ENCODE measurements at places on chromosomes 1 and 21. TPM values are rescaled to one million over a fixed set of nuclear protein-coding genes. Genes with fewer than 3 reads are reported as not detected.
A peak's percentile ranks its signal among the peaks of the same experiment; 100 is the strongest.

GRCh38 chr1:98126740-98127139, 205.9 kb upstream of the DPYD start:
- DNase-seq = no peak

DNA sequence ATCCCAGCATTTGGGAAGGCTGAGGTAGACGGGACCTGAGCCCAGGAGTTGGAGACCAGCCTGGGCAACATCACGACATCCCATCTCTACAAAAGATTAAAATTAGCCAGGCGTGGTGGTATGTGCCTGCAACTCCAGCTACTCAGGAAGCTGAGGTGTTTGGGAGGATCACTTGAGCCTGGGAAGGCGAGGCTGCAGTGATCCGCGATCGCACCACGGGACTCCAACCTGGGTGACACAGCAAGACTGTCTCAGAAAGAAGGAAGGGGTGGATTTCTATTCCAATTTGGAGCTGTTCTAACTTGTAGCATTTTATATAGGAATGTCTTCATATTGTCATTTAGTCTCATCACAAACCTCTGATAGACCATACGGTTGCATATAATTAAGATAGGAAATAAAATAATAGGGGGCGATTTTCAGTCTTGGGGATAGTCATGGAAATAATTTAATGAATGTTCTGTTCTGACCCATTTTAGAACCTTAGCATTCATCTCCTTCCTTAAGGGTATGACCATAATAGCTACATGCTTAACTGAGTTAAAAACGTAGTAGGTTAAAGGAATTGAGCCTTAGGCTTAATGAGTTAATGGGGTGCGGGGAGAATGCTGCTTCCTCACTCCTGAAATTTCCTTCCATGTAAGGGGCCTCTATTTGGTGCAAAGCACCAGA, 93.1 kb downstream of the ADCY10 start:
- DNase-seq = no peak

GRCh38 chr21:44089001-44089911, 17.9 kb upstream of the PWP2 start:
- peak; percentile 30 for DNase-seq

GRCh38 chr1:223853748-223854147, 8.0 kb upstream of the TP53BP2 start:
- DNase-seq = no peak

DNA sequence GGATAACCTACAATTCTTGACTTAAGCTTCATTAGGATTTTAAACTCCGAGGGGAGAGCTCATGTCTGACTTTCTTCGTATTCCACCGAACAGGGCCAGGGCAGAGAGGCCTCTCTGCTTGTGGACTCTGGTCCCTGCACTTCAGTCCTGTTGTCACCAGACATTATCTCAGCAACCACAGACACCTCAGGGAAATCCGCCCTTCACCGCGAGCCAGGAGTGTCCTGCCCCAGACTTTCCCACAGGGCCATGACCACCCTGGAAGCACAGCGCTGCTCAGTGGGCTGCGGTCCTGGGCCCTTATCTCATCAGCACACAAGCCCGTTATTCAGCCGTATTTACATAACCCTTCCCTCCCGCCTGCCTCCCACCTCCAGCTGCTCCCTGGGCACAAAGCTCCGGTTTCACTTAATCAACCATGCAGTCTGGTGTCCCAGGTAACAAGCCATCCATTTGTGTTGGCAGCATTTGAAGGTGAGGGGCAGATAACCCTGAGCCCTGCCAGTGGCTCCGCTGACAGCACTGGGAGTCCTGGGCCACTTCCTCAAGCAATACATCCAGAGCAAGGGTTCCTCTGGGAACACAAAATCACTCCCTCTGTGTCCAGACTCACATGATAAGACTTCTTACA, 122.8 kb upstream of the RAB4A start:
- no peak for DNase-seq

GRCh38 chr1:181087400-181087901, 1.0 kb upstream of the IER5 start:
- no peak for DNase-seq

GRCh38 chr1:222028116-222028515, 286.2 kb upstream of the DUSP10 start:
- DNase-seq = no peak

- no peak for DNase-seq
These were observed 136.5 kb downstream of the FGGY start for GRCh38 chr1:59433440-59433813.

DNA sequence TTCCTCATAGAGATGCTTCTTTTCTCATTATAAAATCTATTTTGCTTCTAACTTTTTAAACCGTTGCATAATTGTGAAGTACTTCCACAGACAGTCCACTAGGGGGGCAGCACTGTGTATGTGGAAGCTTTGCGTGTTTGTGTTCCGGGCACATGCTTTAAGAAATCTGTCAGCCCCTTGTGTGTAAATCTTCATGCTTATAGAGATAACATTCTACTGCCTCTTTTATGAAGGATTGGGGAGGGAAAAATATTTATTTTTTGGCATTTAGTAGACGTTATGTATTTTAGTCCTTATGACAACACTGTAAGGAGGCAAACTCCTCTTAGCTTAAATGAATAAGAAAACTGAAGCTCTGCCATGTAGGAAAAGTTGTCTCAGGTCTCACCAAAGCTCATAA, 157.3 kb upstream of the PTGFR start:
- DNase-seq = no peak

- no peak for DNase-seq
These were observed 78.7 kb downstream of the PAPPA2 start for GRCh38 chr1:176541663-176542062.

DNA sequence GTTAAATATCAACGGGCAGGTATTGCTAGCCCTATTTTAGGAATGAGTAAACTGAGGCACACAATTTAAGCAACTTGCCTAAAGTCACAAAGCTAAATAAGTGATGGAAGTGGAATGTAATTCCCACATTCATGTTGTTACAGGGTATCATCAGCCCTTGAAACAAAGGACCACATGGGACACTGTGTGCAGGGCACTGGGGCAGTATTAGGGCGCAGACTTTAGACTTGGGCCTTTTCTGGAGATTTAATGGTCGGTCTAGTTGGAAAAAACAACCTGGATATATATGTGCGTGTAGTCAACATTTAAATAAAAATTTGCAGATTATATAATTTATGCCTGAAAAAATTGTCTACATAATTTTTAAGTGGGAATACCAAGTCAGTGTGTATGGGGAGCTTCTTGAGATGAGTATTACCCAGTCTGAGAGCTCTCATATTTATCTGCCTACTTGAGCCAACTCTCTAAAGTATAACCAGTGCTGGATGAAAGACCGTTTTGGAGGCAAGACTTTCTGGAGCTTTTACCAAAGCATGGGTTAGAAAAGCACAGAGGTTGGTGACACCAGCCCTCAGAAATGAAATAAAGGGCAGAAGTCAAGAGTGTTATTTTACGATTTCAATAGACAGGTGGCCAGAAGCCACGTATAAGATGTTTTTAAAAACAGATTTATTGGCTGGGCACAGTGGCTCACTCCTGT, 1.6 kb downstream of the KDM1A start:
- no peak for DNase-seq

DNA sequence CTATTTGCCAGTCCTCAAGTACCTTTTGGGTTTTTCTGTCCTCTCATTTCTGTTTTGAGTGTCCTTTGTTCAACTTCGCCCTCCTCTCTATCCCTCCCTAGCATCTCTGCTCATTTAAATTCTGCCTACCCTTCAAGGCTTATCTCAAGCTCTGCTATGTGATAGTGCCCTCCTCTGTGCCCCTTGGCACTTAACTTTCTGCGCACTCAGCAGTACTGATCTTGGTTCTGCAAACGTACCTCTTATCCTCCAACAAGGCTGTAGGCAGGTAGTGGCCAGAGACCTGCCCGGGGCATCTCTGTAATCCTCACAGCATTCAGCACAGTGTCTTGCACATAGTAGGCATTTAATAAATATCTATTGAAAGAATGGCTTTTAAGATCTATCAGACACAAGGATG, 5.3 kb upstream of the IL20 start:
- no peak for DNase-seq

GRCh38 chr1:26999440-26999987, 6.0 kb downstream of the TRNP1 start:
- DNase-seq = peak; percentile 71

DNA sequence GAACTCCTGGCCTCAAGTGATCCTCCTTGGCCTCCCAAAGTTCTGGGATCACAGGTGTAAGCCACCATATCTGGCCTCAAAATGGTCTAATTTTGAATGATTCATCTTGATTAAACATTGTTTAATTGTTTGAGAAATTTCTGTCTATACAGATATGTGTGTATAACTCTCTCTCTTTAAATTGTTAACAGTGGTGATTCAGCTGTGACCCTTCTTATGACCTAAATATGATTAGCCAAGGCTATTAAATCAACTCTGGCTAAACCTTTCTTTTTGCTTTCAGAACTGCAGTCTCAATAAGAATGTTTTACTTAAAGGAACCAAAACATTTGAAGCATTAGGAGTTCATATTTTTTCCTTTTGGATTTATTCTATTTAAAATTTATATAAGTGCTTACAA, 19.2 kb upstream of the B3GALT5 start:
- DNase-seq = no peak

- no peak for DNase-seq
These were observed 199.5 kb downstream of the AJAP1 start for GRCh38 chr1:4853904-4854303.

DNA sequence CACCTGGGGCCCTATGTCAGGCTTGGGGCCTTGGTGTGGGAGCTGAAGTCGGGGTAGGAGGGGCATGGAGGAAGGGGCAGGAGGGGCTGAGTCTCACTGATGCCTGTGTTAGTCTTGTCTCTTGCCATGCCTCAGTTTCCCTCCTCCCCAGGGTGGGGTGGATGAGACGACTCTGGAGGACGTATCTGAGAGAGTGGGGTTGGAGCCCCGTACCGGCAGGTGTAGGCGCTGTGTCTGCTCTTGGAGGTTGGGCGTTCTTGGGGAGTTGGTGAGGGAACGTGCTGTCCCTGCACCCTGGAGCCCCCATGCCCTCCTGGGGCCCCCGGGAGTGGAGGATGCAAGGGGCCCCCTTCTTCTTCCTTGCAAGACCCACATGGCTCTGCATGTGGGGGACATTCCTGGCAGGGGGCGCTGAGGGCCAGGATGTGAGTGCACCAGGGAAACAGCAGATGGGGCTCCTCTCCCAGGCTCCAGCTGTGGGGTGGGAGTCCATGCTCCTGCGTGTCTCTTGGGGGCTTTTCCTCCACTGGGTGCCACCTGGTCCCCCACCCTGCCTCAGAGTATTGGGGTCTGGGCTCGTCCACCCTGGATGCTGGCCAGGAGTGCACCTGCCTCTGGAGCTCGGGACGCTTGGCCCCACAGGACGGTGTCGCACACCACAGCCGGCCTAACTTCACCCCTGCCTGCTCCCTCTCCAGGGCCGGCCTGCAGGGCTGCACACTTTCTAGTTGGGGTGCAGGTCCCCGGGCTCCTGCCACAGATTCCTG, 1.4 kb upstream of the TNFRSF14 start:
- DNase-seq = no peak

DNA sequence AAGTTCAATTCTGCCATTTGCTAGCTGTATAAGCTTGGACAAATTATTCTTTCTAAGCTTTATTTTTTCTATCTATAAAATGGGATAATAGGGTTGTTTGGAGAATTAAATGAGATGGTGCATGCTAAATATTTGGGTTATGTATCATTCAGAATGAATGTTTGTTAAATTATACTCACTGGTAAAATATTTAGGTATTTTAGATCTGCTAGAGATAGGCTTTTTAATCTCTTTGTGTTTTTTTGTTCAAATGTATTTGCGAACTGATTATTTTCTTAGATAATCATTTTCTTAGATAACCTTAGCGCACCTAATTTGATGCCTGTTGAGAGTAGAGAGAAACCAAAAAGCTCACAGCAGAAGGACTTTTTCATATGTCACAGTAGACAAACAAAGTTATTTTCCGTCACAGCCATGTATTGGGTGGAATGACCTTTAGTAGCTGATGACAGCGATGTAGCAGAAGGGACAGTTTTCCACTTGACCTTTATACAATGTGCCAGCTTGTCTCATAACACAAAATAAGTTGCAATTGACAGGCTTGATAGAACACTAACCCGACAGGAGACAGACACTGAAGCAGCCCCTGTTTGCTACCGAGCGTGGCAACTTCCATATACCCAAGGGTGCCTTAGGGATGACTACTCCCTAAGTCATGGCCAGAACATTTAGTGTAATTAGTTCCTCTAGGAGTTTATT, 93.0 kb downstream of the DISC1 start:
- DNase-seq = no peak

DNA sequence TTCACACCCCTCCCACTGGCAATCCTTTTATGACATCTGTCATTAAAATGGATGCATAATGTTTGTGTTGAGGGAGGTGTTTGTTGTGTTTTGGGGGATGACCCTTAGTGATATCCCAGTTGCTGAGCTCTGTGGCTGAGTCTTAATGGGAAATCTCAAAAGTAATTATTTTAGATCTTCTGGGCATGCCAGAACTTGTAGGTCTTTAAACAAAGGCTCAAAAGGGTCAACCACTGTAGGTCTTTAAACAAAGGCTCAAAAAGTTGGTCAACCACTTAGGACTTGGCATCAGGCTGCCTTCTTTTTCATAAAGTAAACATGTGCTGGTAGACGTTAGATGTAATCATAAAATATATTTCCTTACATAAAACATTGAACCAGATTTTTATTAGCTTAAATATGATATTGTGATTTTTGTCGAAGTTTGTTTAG, 78.0 kb downstream of the CDC14A start:
- DNase-seq = no peak

DNA sequence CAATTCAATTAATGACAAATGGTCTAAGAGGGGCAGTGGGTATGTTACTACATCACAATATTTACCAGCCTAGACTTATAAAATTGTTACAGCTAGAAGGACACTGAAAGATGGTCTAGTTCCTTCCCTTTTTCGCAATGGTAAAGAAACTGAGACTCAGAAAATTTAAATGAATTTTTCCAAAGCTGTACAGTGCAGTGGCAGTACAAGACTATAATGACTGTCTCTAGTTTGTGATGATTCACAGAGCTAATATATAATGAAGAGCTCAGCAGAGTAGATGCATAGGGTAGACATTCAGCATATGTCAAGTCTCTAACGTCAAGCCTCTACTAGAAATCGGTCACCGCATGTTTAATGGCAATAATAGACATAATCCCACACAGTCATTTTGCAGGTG, 4.6 kb downstream of the PLPP3 start:
- DNase-seq = no peak

GRCh38 chr1:45654540-45655280, 30.9 kb upstream of the CCDC17 start:
- DNase-seq = no peak

Gene PLCH2
- 2.4 TPM for total RNA-seq

Gene APOBEC4
- total RNA-seq = not detected

Gene CLEC20A
- total RNA-seq = not detected

Gene NPPB
- total RNA-seq = 0.81 TPM

Gene ST6GALNAC5
- total RNA-seq = 23.1 TPM

Gene DNAJC11
- total RNA-seq = 37.6 TPM

All from upper lobe of right lung (tissue), 1 donor.